ENCODE measurements at places on chromosomes 11 and 22.

DNA sequence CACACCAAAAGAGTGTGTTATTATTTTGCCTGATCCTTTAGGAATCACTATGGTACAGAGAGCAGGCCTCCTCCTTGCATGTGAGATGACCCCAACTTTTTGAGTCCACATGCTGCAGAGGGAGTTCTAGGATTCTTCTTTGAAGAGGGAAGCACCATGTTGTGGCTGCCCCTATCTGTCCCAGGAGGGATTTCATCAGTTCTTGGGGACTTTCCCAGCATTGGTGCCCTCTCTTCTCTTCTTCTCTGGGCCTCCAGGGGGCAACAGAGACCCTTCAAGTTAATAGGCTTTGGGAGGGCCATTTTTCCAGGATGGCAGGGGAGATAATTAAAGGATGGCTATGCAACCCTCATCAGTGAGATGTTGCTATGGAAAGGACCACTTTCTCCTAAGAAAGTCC lies 3.6 kb downstream of the MMP1 start:
- no peak for DNase-seq

GRCh38 chr11:28922386-28922981 lies 814.3 kb downstream of the METTL15 start:
- DNase-seq, result no peak

- DNase-seq, result no peak
These were observed 691.6 kb downstream of the OPCML start for GRCh38 chr11:132840660-132841059.

DNA sequence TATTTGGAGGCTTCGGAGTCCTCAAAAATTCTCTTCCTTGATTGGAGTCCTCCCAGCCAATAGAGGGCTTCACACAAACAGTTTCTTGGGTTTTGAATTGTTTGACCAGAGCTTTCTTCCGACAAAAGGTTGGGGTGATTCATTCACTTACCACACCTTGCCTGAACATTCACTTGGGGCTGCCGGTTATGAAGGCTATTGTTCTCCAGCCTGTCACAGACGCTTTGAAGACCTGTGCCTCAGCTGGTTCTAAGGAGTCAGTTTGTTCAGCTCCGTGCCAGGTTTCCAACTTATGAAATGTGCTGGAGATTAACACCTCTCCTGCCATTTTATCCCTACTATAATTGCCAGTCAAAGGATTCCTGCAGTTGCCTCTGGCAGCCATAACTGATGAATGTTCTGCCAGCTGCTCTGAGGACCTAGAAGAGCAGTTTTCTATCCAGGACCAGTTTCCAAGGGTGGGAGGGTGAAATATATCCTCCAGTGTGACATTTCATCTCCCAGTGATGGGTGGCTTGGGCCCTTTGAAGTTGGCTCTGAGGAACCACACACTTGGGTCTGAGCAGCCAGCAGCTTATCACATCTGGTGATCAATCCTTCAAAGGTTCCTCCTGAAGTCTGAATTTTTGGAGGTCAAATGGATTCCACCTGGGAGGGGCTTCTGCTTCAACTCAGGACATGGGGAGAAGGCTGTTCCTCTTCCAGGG lies 31.4 kb downstream of the LIMK2 start:
- no peak for DNase-seq

GRCh38 chr11:2998073-2998850 lies 6.1 kb upstream of the NAP1L4 start:
- no peak for DNase-seq

DNA sequence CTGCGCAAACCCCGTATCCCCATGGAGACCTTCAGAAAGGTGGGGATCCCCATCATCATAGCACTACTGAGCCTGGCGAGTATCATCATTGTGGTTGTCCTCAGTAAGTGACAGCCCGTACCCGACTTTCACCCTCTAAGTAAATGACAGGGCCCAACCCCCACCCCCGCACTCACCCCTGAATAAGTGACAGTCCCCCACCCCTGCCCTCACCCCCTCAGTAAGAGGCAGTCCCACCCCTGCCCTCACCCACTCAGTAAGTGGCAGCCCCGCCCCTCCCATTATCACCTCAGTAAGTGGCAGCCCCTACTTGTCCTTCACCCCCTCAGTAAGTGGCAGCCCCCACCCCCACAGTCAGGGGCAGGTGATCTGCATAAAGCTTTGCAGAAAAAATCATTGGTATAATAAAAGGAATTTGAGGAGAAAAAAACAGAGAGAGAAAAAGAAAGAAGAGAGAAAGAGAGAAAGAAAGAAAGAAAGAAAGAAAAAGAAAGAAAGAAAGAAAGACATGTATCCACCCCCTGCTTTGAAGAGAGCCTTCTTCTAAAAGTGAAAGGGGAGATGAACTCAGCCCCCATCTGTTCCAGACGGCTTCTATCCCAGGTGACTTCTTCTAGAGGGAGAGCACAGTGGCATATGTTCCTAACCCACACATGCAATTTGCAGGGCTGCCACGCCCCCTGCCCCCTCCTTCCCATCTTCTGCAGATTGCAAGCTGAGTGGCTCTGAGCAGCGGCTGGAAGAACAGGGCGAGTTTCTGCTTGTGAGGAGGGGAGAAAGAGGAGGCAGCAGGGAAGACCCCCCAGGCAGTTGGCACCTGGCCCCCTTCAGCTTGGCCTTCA lies 12.5 kb upstream of the SMIM35 start:
- no peak for DNase-seq

GRCh38 chr11:107457205-107457557 lies 444 bp downstream of the CWF19L2 start:
- no peak for DNase-seq

- no peak for DNase-seq
These were observed 132.9 kb downstream of the BBOX1 start for GRCh38 chr11:27173545-27173944.

- DNase-seq, result no peak
These were observed 2.9 kb downstream of the IL18 start for GRCh38 chr11:112161012-112161411.

DNA sequence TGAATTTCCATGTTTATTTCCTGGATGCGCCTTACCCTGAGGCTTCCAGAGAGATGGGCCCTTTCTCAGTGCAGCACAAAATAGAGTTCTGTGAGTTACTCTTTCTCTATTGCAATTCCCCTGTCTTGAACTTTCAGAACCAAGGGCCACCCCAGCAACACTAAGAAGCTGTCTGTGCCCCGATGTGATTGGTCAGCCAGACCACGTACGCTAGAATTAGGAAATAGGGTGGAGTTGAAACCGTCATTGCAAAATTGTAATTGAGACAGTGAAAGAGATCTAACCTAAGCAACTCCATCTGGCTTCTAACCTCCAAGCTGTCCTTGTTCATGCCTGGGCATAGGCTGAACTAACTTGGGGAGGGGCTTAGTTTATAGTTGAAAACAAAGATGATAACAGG lies 981.3 kb downstream of the OPCML start:
- no peak for DNase-seq

- DNase-seq, result no peak
These were observed 119.8 kb upstream of the ANO1 start for GRCh38 chr11:69958308-69958707.

DNA sequence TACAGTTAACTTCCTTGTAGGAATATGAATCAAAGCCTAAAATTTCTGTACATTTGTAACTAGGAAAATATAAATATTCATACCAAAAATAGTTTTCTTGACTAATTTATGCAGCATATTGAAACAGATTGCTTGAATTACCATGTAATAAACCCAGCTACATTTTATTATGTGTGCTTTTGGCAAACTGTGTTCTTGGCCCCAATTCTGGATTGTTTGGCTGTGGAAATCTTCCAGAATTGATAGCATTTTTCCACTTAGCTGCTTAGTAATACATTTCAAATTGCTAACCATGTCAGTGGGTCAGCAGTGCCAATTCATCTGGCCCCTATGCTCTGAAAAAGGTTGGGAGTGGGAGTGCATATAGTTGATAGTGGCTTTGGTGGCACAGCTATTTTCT lies 32.3 kb downstream of the PDHX start:
- DNase-seq, result no peak
